ENCODE measurements at places on chromosomes 6 and 20.

GRCh38 chr6:75044846-75045245 is 161.0 kb downstream of the COL12A1 start:
- no peak for DNase-seq

- DNase-seq, result no peak
These were observed 98.6 kb upstream of the RIN2 start for GRCh38 chr20:19659448-19659847.

DNA sequence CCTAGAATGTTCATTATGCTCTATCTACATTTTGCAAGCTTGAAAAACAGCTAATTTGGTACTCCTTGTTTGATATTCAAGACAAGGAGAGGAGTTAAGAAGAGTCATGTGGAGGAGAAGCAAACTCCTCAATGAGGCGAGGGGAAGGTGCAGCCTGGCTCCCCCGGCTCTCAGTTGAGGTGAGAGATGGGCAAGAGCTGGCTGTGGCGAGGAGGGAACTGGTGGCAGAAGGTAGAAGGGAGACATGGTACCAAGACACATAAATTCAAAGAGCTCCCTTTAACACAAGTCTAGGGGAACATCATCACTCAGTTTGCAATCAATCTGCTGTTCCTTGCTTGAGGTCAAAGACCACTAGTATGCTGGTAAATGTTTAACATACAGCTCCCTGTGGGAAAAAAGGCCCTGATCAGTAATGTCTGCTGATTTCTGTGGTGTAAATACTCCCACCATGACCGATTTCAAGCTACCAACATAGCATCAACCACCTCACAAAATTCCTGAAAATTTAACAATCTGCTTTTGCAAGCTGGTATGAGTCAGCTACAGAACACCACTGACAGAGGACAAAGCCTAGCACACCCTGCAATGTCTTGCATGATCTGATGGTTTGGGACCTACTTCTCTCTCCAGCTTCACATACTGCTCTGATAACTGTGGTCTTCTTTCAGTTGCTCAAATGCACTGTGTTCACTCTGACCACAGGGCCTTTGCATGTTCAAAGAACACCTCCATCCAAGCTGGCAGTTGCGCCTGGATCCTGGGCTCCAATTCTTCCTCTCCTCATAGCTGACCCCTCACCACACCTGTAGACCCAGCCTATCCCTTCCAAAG is 516.3 kb upstream of the CHD6 start:
- DNase-seq, result no peak

GRCh38 chr6:106026748-106027715 is 59.1 kb upstream of the PRDM1 start:
- DNase-seq, result peak; percentile 18

DNA sequence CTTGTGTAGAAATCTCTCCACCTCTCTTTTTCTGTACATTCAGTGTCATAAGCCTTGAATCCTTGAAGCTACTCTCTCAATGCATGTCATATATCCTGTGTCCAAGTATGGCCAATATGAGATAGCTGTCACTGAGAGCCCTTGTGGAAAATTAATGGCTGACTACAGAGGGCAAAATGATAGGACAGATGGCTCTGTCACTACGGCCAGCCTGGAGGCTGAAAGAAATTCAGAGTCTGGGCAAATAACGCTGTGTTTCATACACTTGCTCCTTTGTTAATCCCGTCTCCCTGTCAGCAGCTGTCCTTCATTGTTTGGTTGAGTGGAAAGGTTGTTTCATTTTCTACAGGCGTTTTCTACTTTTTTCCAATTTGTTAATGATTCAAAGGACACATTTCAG is 70.4 kb upstream of the VGLL2 start:
- no peak for DNase-seq

DNA sequence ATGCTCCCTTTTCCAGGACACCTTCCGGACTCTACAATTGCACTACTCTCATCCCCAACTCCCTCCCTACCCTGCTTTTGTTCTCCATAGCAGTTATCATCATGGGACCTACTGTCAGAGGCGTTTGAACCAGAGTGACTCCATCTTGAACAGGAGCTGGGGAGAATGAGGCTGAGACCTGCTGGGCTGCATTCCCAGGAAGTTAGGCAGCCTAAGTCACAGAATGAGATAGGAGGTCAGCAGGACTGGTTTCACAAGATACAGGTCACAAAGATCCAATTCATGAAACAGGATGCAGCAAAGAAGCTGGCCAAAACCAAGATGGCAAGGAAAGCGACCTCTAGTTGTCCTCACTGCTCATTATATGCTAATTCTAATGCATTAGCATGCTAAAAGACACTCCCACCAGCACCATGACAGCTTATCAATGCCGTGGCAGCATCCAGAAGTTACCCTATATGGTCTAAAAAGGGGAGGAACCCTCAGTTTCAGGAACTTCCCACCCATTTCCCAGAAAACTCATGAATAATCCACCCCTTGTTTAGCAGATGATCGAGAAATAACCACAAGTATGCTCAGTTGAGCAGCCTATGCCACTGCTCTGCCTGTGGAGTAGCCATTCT is 15.6 kb downstream of the SLC13A3 start:
- no peak for DNase-seq

DNA sequence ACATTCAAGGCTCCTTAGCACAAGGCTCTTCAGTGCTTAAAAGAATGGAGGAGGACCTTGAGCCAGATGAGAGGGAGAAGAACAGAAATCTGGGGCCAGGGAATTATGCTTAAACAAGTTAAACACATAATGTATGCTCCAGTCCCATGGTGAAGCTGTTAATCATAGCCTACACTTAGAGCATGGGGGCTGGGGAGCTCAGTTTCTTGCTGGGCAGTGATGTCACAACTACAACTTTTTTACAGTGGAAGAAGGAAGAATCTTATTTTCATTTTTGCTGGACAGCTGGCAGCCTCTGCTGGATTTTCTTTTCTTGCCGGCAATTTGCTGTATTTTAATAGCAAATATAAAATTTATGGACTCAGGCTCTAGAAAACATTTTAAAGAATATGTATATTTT is 432.5 kb downstream of the CD109 start:
- DNase-seq, result peak; percentile 19

DNA sequence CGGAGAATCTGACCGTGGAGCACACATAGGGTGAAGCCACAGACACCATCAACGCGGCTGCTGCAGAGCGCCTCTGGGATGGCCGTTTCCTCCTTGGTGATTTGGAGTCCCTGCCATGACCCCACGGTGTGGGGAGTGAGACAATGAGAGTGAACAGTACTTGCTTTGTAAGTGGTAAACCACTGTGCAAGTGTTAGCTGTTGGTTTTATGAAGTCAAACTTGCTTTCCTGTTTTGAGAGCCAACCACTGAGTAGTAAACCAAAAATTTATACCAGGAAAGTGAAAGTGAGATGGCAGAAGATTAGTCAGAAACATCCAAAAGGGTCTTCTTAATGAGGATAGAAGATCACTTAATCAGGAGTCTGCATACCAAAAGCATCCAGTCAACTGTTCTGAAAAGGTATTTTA is 160.7 kb downstream of the FOXC1 start:
- no peak for DNase-seq

DNA sequence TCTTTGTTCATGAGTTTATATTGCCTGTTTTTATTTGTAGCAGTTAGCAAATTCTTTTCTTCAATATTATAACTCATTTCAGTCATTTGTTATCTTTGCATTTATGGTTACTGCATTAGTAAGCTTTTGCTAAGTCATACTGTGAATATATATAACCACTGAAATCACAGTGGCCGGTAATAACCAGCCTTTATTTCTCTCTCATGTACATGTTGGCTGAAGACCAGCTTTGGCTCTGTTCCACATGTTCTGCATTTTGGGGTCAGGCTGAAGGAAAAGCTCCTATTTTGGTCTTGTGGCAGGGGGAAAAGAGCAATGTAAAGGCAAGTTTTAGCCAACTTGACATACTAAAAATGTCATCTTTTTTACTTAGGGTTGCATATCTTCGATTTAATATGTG is 276.3 kb downstream of the BCKDHB start:
- no peak for DNase-seq

GRCh38 chr6:124487623-124488431 is 474.4 kb upstream of the RNF217 start:
- DNase-seq, result no peak

- no peak for DNase-seq
These were observed 1.1 kb upstream of the TCF15 start for GRCh38 chr20:611047-611842.

GRCh38 chr20:57471496-57472372 is 53.2 kb downstream of the CTCFL start:
- no peak for DNase-seq

Data from AG20443 (cell line).